ENCODE measurements at places on chromosomes 7 and 10.
A peak's percentile ranks its signal among the peaks of the same experiment; 100 is the strongest.

- no peak for DNase-seq
- no peak overlapping the region for H3K27ac ChIP-seq
- H3K36me3 ChIP-seq: no peaks in the 10 kb centered on the region
- no peak overlapping the region for H3K4me3 ChIP-seq
Observed at GRCh38 chr7:112079673-112080072, 126.5 kb downstream of the DOCK4 start.

DNA sequence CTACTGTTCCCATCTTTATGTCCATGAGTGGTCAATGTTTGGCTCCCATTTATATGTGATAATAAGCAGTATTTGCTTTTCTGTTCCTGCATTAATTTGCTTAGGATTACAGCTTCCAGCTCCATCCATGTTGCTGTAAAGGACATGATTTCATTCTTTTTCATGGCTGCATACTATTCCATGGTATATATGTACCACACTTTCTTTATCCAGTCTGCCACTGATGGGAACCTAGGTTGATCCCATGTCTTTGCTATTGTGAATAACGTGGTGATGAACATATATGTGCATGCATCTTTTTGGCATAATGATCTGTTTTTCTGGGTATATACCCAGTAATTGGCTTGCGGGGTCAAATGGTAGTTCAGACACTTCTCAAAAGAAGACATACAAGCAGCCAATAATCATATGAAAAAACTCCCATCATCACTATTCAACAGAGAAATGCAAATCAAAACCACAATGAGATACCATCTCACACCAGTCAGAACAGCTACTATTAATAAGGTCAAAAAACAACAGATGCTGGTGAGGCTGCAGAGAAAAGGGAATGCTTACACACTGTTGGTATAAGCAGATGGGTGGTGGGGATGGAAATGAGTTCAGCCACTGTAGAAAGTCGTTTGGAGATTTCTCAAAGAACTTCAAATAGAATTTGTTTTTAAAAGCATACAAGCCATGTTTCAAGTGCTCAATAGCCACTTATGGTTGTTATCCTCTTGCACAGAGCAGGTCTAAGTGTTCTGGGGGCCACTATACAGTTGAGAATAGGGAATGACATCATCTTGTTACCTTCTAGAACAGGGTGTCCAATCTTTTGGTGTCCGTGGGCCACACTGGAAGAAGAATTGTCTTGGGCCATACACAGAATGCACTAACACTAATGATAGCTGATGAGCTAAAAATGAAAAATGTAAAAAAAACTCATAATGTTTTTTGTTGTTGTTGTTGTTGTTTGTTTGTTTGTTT lies 23.2 kb upstream of the SDK1 start:
- peaks cover 3% of the 10 kb centered on the region for H3K4me1 ChIP-seq
- H3K27ac ChIP-seq: no peak overlapping the region
- H3K27me3 ChIP-seq: peaks cover 33% of the 10 kb centered on the region
- H3K4me3 ChIP-seq: no peak overlapping the region
- no peak for DNase-seq

DNA sequence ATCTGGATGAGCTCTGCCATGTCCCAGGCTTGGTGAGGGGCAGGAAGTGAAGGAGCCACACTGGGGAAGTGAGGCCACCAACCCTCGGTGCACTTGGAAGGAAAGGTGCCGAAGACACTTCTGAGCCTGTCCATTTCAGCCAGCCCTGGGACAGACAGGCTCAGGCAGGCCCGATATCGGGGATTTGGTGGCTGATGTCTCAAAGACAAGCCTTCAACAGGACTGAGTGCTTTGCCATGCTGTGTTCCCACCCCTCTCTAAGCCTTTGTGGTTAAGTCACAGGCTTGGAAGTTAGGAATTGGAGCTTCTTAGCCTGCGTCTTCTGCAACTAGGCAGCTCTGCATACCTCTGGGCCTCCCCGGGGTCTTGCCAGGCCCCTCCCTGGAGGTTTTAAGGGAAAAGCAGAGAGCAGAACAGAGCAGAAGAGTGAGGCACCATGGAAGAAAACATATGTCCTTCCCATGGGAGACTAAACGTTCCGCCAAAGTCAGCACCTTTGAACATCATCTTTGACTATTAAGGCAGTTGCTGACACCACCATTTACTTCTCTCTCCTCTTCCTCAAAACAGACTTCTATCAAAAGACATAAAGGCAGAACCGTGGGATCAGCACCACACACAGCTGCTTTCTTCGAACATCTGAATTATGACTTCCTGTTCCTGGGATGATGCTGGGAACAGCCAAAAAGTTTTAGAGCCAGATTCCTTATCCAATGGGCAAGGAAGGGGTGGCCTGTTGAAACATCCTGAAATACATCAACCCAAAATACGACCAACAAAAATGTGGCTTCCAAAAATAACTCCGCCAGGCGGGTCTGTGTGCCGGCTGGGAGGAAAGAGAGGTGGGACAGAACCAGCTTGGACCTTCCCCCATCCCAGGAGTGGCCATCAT lies 71.8 kb downstream of the AFAP1L2 start:
- no peak overlapping the region for H3K27ac ChIP-seq
- peaks cover 12% of the 10 kb centered on the region for H3K27me3 ChIP-seq
- H3K4me3 ChIP-seq: no peak overlapping the region
- H3K36me3 ChIP-seq: no peaks in the 10 kb centered on the region

DNA sequence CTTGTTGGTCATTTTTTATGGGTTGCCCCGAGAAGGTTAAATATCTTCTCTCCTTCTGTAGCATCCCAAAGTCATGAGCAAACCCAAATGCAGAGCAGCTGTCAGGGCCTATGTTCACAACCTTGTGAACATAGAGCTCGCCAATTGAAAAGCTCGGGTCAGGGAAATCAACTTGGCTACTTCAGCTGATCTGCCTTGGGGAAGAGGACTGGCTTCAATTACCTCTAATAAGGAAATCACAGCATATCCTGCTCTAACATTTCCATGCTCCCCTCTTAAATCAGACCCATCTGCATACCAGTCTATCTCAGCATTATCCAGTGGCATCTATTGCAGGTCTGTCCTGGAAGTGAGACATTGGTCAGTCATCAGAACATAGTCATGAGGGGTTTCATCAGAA lies 105.6 kb downstream of the ANKRD26 start:
- no peak overlapping the region for H3K4me3 ChIP-seq
- no peak overlapping the region for H3K27ac ChIP-seq
- no peaks in the 10 kb centered on the region for H3K36me3 ChIP-seq
- H3K4me1 ChIP-seq: no peaks in the 10 kb centered on the region
- H3K27me3 ChIP-seq: no peaks in the 10 kb centered on the region

GRCh38 chr10:113486531-113486930 lies 66.3 kb upstream of the HABP2 start:
- peaks cover 86% of the 10 kb centered on the region for H3K27me3 ChIP-seq
- H3K4me3 ChIP-seq: no peak overlapping the region
- H3K36me3 ChIP-seq: no peaks in the 10 kb centered on the region

- peaks cover 65% of the 10 kb centered on the region for H3K4me1 ChIP-seq
- DNase-seq: no peak
- H3K27ac ChIP-seq: peak overlapping the region; percentile 68
Observed at GRCh38 chr7:28617308-28617880, 205.1 kb downstream of the CREB5 start.

- no peaks in the 10 kb centered on the region for H3K36me3 ChIP-seq
- no peak for DNase-seq
- no peak overlapping the region for H3K27ac ChIP-seq
- H3K4me3 ChIP-seq: no peak overlapping the region
Observed at GRCh38 chr7:24108906-24109376, 175.0 kb upstream of the NPY start.

GRCh38 chr10:127549009-127549408 lies at the start of gene NPS:
Gene NPS, plus strand, starts transcription at chr10:127549309. Its CDS starts 60 bp downstream, at chr10:127549369.
- H3K4me3 ChIP-seq: no peak within 1 kb of the TSS
- H3K36me3 ChIP-seq: no peaks in the 10 kb centered on the region
- no peak for DNase-seq
- H3K4me1 ChIP-seq: no peaks in the 10 kb centered on the region
- peaks cover 13% of the 10 kb centered on the region for H3K27me3 ChIP-seq

DNA sequence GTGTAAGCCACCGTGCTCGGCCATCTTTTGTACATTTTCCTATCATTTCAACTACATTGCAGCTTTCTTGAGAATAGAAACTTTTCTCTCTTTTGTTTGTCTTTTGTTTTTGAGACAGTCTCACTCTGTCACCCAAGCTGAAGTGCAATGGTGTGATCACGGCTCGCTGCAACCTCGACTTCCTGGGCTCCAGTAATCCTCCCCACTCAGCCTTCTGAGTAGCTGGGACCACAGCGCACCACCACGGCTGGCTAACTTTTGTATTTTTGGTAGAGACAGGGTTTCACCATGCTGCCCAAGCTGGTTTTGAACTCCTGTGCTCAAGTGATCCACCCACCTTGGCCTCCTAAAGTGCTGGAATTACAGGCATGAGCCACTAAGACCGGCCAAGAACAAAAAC lies 31.3 kb upstream of the DAGLB start:
- no peak overlapping the region for H3K4me3 ChIP-seq
- H3K4me1 ChIP-seq: peaks cover 55% of the 10 kb centered on the region
- no peak for DNase-seq
- no peaks in the 10 kb centered on the region for H3K27me3 ChIP-seq
- H3K27ac ChIP-seq: no peak overlapping the region

GRCh38 chr10:74913377-74913979 lies 87.1 kb downstream of the KAT6B start:
- no peak overlapping the region for H3K4me3 ChIP-seq
- H3K27me3 ChIP-seq: no peaks in the 10 kb centered on the region
- H3K4me1 ChIP-seq: peaks cover 10% of the 10 kb centered on the region
- no peaks in the 10 kb centered on the region for H3K36me3 ChIP-seq

GRCh38 chr10:111835574-111835973 lies 348.0 kb downstream of the GPAM start:
- H3K27ac ChIP-seq: no peak overlapping the region
- no peaks in the 10 kb centered on the region for H3K4me1 ChIP-seq
- H3K27me3 ChIP-seq: no peaks in the 10 kb centered on the region
- no peaks in the 10 kb centered on the region for H3K36me3 ChIP-seq
- no peak overlapping the region for H3K4me3 ChIP-seq

DNA sequence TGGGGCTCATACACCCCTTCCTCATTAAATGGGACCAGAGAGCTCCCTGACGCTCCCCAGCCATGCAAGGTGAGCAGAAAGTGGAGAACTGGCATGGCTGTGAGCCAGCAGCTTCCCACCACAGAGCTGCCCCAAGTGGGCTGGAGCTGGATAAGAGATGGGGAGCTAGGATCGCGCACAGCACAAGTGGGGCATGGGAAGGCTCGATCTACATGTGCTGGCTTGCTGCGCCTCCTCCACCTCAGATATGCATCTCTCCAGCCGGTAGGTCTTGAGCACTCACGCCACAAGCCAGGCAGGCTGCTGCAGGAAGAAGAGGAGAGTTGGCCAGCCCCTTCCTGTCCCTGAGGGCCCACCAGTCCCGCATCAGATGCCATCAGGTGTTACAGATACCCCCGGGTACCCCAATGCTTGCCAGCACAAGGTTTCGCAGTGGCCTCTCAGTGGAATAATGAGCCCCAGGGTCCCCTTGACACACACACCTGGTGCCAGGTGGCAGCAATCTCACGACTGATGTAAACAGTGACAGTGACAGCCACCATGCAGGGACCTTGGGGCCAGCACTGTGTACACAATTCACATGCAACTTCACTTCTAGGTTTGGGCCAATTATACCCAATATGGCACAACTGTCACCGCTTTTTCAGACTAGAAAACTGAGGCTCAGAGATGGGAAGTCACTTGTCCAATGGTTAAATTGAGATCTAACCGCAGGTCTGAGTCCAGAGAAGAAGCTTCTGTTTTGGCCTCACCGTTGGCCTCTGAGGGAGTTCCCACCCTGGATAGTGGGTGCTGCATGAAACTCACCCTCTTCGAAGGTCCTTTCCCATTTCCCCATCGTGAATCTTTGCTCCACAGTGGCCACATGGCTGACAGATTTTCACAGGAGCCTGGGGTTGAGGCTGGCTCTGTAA lies 79.3 kb downstream of the OAT start:
- no peak overlapping the region for H3K4me3 ChIP-seq
- no peak for DNase-seq
- H3K4me1 ChIP-seq: no peaks in the 10 kb centered on the region
- H3K27ac ChIP-seq: no peak overlapping the region
- peaks cover 3% of the 10 kb centered on the region for H3K36me3 ChIP-seq
- peaks cover 13% of the 10 kb centered on the region for H3K27me3 ChIP-seq

- H3K4me1 ChIP-seq: no peaks in the 10 kb centered on the region
- no peaks in the 10 kb centered on the region for H3K27me3 ChIP-seq
- no peak overlapping the region for H3K27ac ChIP-seq
- H3K36me3 ChIP-seq: peaks cover 45% of the 10 kb centered on the region
- no peak for DNase-seq
- H3K4me3 ChIP-seq: no peak overlapping the region
Observed at GRCh38 chr10:74133923-74134820, 16.5 kb downstream of the AP3M1 start.

DNA sequence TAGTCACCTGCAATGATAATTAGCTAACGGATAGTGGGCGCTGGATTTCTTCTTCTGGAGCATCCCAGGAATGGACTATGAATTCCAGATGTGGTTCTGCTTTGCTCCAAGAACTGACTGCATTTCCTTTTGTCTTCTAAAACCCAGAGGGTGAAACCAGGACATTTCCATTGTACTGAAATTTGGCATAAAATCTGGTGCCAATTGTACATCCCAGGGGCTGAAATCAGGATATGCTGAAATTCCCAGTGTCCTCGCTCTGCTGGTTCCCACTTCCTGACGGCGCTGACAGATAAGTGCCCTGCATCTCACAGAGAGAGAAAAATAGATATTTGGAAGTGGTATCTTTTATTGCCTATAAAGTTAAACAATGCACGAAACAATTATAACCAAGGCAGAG lies 31.9 kb downstream of the RBM20 start:
- peaks cover 13% of the 10 kb centered on the region for H3K27me3 ChIP-seq
- no peak for DNase-seq
- H3K4me3 ChIP-seq: no peak overlapping the region
- no peak overlapping the region for H3K27ac ChIP-seq

- peaks cover 58% of the 10 kb centered on the region for H3K4me1 ChIP-seq
- peaks cover 19% of the 10 kb centered on the region for H3K36me3 ChIP-seq
- H3K4me3 ChIP-seq: peak overlapping the region; percentile 66
- H3K27me3 ChIP-seq: no peaks in the 10 kb centered on the region
- no peak for DNase-seq
- peak overlapping the region; percentile 27 for H3K27ac ChIP-seq
Observed at GRCh38 chr7:15557686-15558085, 4.1 kb downstream of the AGMO start.

GRCh38 chr7:693280-693679 lies 33.2 kb upstream of the DNAAF5 start:
- no peak for DNase-seq
- H3K27me3 ChIP-seq: no peaks in the 10 kb centered on the region
- no peaks in the 10 kb centered on the region for H3K36me3 ChIP-seq
- no peak overlapping the region for H3K4me3 ChIP-seq

GRCh38 chr7:134891696-134892678 lies 94.3 kb upstream of the AGBL3 start:
- no peak for DNase-seq
- H3K4me3 ChIP-seq: peak overlapping the region; percentile 62
- no peaks in the 10 kb centered on the region for H3K27me3 ChIP-seq
- no peaks in the 10 kb centered on the region for H3K36me3 ChIP-seq
- H3K27ac ChIP-seq: no peak overlapping the region

- peak within 1 kb of the TSS; percentile 84 for H3K4me3 ChIP-seq
- peaks cover 15% of the 10 kb centered on the region for H3K36me3 ChIP-seq
- H3K4me1 ChIP-seq: no peaks in the 10 kb centered on the region
- H3K27me3 ChIP-seq: no peaks in the 10 kb centered on the region
Observed at GRCh38 chr10:101694674-101695403, at the start of gene FBXW4. Gene FBXW4, minus strand, starts transcription at chr10:101695170. Its CDS starts 65 bp downstream, at chr10:101695105.
